Activated CD8-positive, alpha-beta memory T cell treated with anti-CD3 and anti-CD28 coated beads for 4 hours (primary cell): ENCODE measurements at places on chromosomes 5 and 9.

GRCh38 chr5:135864503-135865435 lies 30.3 kb downstream of the SLC25A48 start:
- DNase-seq, result no peak

DNA sequence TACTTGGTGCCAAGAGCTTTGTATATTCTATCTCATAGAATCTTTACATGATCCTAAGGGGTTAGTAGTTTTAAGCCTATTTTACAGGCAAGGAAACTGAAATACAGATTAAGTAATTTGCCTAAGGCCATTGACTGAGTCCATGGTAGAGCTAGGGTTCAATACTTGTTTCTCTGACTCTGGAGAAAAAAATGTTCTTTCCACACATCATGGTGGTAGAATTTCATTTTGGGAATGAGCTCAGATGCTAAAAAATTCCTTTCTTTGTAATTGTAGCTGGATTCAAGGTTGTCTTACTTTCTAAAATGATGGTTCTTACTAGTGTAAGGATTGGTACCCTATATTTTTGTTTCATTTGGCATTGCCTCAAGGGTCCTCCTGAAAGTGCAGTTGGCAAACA lies 86.0 kb downstream of the ANKRD55 start:
- DNase-seq, result no peak

DNA sequence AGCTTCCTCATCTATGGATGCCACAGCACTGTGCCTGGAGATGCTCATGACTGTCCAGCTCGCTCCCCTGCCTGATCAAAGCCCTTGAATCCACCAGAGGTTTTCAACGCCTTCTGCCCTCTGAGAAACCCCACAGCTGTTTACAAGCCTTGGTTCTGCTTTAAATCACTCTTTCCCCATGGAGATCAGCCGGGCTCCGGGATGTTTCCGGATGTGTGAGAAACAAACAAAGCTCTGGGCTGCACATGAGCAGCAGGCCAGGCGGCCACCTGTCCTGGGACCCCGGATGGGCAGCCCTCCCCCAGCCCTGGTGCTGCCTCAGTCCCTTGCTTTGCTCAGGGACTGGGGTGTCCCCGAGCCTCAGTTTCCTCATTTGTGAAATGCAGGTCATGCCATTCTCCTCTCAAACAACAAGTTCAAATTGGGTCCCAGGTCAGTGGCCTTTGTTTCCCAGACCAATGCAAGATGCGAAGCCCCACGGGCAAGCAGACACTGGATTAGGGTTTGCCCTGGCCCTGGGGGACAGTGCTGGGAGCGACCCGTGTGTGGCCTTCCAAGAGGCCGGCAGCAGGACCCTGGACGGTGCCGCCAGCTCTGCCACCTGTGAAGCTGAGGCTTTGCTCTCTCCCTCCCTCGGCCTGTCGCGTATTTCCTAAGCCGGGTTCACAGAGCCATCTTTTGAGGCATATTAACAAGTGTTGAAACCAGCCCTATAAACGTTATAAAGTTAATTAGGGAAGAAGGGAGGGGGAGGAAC lies 42.4 kb upstream of the PHYKPL start:
- DNase-seq, result no peak

DNA sequence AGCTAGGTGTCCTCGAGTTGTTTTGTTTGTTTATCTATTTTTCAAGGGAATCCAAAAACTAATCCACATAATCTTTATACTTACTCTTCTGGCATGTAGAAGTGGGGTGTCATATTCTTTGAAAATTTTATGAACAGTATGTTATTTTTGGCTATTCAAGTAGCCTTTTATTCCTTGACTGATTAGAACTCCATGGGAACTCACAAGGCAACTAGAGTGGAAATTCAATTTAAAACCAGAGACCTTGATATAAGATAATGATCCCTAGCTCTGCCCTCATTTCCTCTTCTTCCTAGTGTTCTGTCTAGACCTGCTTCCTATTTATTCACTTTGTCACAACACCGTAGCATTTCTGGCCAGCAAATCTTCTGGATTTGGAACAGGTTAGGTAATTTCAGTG lies 1123.7 kb upstream of the C9orf72 start:
- DNase-seq, result no peak

GRCh38 chr9:128250839-128251731 lies 24.7 kb downstream of the GOLGA2 start:
- DNase-seq, result no peak

- no peak for DNase-seq
These were observed 15.2 kb downstream of the MRPL36 start for GRCh38 chr5:1784197-1785050.

- no peak for DNase-seq
These were observed 178.2 kb downstream of the ROR2 start for GRCh38 chr9:91771864-91772263.

- DNase-seq, result no peak
These were observed 70.4 kb downstream of the OTP start for GRCh38 chr5:77568082-77568481.

GRCh38 chr5:142324871-142325724 lies at the start of gene SPRY4:
TSS of gene SPRY4 (minus strand) at chr5:142325021. CDS start at chr5:142315108, 9,913 bp downstream.
- DNase-seq, result peak; percentile 67

DNA sequence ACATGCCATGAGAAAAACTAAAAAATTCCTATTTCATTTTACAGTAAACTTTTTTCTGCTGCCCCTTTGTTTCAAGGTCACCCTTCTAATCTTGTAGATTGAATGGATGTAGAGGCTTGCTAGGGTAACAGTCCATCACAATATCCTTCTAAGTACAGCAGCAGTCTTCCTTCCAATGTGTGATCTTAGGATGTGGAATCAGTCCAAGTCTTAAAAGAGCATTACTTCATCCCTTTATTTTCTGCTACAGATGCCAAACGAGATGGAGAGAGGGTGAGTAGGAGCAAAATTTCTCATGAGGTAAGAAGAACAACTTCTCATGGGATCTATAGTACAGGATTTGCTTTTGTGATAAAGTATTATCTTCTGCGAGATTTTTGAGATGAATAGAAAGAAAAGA lies 704 bp upstream of the IL33 start:
- DNase-seq, result no peak

GRCh38 chr9:129737479-129738274 lies 15.2 kb downstream of the PTGES start:
- DNase-seq, result peak; percentile 72

GRCh38 chr9:76302543-76302942 lies 91.7 kb downstream of the RFK start:
- no peak for DNase-seq

DNA sequence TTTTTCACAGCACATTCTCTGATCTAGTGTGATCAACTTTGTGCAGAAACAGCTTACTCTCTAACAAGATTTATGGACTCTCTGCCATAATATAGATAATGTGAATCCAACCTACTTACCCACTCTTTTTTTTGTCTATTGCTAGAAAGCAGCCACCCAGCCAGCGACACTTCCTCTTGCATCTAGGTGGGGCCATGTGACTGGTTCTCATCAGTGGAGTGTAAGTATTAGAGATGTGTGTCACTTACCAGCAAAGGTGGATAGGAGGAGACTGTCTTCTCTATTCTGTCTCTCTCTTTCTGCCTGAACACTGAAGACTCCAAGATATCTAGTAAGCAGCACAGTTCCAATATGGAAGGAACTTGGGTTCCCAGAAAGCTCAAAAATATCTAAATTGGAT lies 174.8 kb downstream of the MCTP1 start:
- DNase-seq, result no peak

- DNase-seq, result no peak
These were observed 21.6 kb upstream of the RASA1 start for GRCh38 chr5:87246061-87246460.

DNA sequence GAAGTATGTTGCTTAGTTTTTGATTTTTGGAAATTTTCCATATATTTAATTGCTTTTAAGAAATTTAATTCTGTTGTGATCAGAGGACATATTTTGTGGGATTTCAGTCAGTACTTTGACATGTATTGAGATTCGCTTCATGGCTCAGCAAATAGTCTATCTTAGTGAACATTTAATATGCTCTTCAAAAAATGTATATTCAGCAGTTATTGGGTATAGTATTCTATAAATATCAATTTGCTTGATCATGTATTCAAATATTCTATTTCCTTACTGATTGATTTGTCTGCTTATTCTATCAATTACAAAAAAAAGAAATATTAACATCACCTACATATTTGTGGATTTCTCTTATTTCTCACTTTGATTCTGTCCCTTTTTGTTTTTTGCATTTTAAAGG lies 79.5 kb upstream of the HAND1 start:
- DNase-seq, result no peak

DNA sequence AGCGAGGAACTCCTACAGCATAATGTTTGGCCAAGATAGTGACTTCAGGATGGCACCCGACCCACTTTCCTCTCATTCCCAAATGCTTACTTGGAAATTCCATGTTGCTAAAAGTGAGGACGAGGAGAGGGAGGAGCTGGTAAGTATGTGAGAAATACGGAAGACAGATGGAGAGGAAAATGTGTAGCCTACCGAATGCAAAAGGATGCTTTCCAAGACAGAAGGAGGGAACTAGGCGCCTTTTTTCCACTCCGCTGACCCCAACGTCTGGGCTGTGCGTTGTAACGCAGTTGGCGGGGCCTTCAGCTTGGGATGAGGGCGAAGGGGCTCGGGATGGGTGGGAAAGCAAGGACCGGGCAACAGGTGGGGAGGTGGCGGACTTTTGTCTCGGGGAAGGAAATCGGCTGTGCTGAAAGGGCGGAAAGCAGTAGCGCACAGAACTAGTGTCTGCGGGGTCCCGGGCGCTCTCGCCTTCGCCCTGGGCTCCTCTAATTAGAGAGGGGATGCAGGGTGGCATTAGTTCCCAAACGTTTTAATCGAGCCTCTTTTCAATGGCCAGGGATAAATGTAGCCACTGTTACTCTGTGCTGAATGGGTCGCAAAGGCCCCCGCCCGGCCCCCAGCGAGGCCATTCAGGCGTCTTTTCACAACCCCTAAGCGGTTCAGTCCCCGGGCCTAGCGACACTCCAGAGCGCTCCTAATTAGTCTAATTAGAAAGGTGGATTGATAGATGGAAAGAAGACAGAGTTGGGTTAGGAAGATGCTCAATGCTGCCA lies 12.6 kb downstream of the FOXD1 start:
- DNase-seq, result no peak

DNA sequence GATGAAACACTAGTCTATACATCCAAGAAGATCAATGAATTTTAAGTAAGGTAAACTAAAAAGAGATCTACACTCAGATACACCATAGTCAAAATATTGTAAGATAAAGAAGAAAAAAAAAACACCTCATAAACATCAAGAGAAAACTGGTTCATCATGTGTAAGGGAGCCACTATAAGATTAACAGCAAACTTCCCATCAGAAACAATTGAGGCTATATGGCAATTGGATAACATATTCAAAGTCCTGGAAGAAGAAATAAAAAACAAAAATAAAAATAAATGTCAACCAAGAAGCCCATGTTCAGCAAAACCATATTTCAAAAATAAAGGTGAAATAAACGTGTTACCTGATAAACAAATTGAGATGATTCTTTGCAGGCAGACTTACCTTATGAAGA lies 3.6 kb downstream of the OR13C8 start:
- DNase-seq, result no peak

- no peak for DNase-seq
These were observed 46.4 kb downstream of the ERP44 start for GRCh38 chr9:100052375-100052774.

GRCh38 chr5:103908336-103909080 lies 345.9 kb upstream of the NUDT12 start:
- DNase-seq, result no peak

- DNase-seq, result no peak
These were observed 73.0 kb upstream of the SNX2 start for GRCh38 chr5:122701640-122702523.

DNA sequence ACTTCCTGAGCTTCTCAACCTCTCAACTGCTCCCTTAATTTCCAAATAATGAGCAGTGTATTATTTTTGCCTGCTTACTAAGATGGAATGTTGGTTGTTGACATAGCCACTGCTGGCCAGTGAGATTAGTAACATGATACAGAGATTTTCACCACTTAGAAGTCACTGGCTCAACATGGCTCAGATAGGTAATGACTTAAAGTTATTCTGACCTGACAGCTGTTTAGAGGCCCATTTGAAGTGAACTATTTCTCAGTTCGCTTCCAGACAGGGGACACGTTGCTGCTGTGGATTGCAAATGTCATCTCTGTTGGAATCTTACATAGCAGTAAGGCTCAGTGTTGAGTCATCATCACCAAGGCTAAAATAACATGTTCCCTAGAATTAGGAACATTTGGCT lies 490.2 kb downstream of the TLE4 start:
- DNase-seq, result no peak

- DNase-seq, result no peak
These were observed 850 bp downstream of the IL6ST start for GRCh38 chr5:55993731-55994494.

GRCh38 chr5:82265047-82265446 lies 13.1 kb downstream of the RPS23 start:
- no peak for DNase-seq

GRCh38 chr9:91948597-91949391 lies 1.2 kb downstream of the ROR2 start:
- DNase-seq, result no peak

DNA sequence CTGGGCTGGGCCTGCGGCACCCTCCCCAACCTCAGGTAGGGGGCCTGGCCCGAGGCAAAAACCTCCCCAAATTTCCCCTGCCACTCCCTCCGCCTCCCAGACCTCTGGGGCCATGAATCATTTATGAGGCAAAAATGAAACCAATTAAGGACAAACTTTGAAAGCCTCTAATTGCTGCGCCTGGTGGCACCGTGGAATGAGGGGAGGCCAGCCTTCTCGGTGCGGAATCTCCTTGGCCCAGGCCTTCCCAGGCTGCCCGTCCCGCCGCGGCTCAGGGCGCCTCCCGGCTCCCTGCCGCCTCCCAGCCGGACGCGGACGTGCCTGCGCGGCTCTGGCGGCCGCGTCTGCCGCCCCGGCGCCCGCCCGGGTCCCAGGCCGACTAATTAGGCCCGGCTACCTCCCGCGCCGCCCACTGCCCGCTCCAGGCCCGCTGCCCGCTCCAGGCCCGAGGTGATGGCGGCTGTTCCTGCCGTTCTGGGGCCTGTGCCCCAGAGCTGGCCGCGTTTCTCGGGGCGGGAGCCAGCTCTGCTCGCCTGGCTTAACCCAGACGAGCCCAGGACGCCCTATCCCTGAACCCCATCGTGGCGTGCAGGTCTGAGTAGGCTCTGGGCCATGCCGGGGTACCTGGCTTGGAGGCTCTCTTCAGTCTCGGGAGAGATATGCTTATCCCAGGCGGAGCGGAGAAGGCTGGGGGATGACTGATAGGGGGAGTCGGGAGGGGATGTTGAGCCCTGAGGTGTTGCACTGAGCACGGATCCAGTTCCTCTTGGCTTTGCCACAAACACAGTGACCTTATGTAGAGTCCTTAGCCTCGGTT lies 20.1 kb downstream of the CXXC5 start:
- DNase-seq, result no peak

GRCh38 chr9:96660692-96661248 lies 5.7 kb upstream of the PRXL2C start:
- DNase-seq, result no peak

GRCh38 chr5:14998491-14998890 lies 126.9 kb upstream of the ANKH start:
- DNase-seq, result no peak

- no peak for DNase-seq
These were observed 130.5 kb downstream of the CETN3 start for GRCh38 chr5:90279091-90279490.

GRCh38 chr9:94867842-94868312 lies 141.4 kb downstream of the AOPEP start:
- no peak for DNase-seq
